ENCODE measurements at places on chromosomes 5 and 9. TPM values are rescaled to one million over a fixed set of nuclear protein-coding genes. Genes with fewer than 3 reads are reported as not detected.
A peak's percentile ranks its signal among the peaks of the same experiment; 100 is the strongest.

Gene TLX3
- not detected for total RNA-seq

Gene DMRT3
- not detected for total RNA-seq

Gene PRDM9
- not detected for total RNA-seq

Gene CDC25C
- 15.9 TPM for total RNA-seq

Gene ACTBL2
- total RNA-seq, result not detected

Gene NUP188
- 124 TPM for total RNA-seq

- no peak overlapping the region for H3K27ac ChIP-seq
- no peak overlapping the region for H3K4me3 ChIP-seq
- H3K4me1 ChIP-seq, result peaks cover 18% of the 10 kb centered on the region
- H3K27me3 ChIP-seq, result no peaks in the 10 kb centered on the region
These were observed 12.2 kb downstream of the MYMK start for GRCh38 chr9:133512253-133513213.

GRCh38 chr5:150113047-150113744, 26.8 kb upstream of the CSF1R start:
- no peaks in the 10 kb centered on the region for H3K4me1 ChIP-seq
- H3K27me3 ChIP-seq, result no peaks in the 10 kb centered on the region
- no peaks in the 10 kb centered on the region for H3K36me3 ChIP-seq
- H3K27ac ChIP-seq, result no peak overlapping the region
- no peak for DNase-seq
- H3K4me3 ChIP-seq, result no peak overlapping the region

DNA sequence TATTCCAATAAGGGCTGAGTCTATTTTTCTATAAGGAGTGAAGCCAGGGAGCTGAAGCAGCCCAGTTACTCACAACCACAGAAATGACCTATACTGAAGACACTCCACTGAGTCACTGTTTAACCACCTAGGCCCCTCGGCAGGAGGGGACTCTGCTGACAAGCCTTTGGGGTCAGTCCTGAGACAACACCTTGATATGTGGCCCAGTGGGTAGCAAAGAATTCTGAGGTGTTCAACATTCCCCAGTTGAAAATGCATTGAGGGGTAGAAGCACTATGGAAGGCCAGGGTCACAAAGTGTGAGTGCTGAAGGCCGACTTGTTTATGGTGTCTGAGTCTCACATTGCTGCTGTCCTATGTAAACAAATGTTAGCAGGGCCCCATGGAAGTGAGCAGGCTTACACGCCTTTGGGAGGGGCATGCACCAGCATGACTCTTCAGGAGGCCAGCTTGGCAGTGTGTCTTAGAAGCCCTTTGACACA, 112.6 kb upstream of the NFIL3 start:
- no peak overlapping the region for H3K27ac ChIP-seq
- H3K36me3 ChIP-seq, result no peaks in the 10 kb centered on the region
- H3K4me1 ChIP-seq, result peaks cover 10% of the 10 kb centered on the region
- peaks cover 10% of the 10 kb centered on the region for H3K27me3 ChIP-seq
- H3K4me3 ChIP-seq, result no peak overlapping the region

DNA sequence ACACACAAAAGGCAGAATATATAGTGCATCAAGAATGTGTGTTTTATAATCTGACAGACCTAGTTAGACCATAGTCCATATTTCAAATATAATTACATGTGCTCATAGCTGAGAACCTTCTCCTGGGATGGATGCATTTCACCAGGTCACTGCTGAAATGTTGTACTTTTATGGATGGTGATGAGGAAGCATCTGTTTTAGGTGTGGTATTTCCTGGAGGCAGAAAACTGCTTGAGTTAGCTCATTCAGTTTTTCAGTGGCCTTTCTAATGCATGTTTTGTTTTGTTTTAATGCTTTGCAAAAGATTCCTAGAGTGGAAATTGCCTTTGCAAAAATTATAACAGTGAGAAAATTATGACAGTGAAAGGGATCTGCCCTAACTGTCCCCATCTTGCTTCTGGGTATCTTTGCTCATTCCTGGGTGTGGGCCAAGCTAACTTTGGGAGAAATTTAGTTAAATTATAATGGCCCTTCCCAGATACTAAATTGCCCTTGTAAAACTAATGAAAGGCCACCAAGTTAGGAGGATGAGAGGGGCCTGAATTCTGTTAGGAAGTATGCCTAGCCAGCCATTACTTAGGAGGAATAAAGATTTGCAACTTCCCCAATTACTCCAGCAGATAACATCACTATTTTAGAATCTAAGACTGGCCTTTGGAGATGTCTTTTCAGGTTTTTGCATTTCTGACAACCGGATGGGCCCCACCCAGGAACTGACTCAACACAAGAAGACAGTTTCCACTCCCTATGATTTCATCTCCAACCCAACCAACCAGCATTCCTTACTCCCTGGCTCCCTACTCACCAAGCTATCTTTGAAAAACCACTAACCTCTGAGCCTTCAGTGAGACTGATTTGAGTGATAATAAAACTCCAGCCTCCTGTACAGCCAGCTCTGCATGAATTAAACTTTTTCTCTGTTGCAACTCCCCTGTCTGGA, 7.0 kb upstream of the IL12B start:
- peak overlapping the region; percentile 22 for H3K27ac ChIP-seq
- no peaks in the 10 kb centered on the region for H3K36me3 ChIP-seq
- no peaks in the 10 kb centered on the region for H3K27me3 ChIP-seq
- no peak overlapping the region for H3K4me3 ChIP-seq
- peak; percentile 57 for DNase-seq
- H3K4me1 ChIP-seq, result peaks cover 48% of the 10 kb centered on the region

GRCh38 chr9:125433461-125434011, 171.9 kb downstream of the GAPVD1 start:
- no peaks in the 10 kb centered on the region for H3K27me3 ChIP-seq
- no peak for DNase-seq
- H3K4me1 ChIP-seq, result no peaks in the 10 kb centered on the region
- no peak overlapping the region for H3K27ac ChIP-seq

Gene LEAP2
- 2.5 TPM for total RNA-seq

Gene CNTFR
- not detected for total RNA-seq

- H3K27ac ChIP-seq, result no peak overlapping the region
- peaks cover 24% of the 10 kb centered on the region for H3K27me3 ChIP-seq
- DNase-seq, result no peak
- no peak overlapping the region for H3K4me3 ChIP-seq
- H3K36me3 ChIP-seq, result no peaks in the 10 kb centered on the region
These were observed 2.5 kb downstream of the ASS1 start for GRCh38 chr9:130447193-130447816.

Gene GRM6
- not detected for total RNA-seq

Gene SPINK6
- not detected for total RNA-seq

DNA sequence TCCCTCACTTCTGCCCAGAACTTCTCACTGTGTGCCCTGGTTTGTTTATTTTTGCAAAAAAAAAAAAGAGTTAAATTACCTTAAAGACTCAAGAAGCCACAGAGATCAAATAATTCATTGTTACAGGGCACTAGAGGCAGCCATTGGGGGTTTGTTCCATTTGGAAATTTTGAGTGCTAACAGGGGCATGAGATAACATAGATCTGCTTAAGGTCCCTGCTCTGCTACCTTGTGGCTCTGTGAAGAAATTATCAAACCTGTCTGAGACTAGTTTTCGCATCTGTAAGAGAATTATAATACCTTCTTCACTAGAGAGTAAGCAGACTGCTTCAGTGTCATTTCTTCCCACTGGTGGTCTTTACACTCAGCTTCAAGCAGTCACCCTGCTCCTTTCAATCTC, 394 bp downstream of the TLR4 start:
- H3K36me3 ChIP-seq, result no peaks in the 10 kb centered on the region
- H3K27ac ChIP-seq, result no peak overlapping the region
- no peak overlapping the region for H3K4me3 ChIP-seq
- H3K4me1 ChIP-seq, result no peaks in the 10 kb centered on the region
- no peak for DNase-seq
- peaks cover 10% of the 10 kb centered on the region for H3K27me3 ChIP-seq

DNA sequence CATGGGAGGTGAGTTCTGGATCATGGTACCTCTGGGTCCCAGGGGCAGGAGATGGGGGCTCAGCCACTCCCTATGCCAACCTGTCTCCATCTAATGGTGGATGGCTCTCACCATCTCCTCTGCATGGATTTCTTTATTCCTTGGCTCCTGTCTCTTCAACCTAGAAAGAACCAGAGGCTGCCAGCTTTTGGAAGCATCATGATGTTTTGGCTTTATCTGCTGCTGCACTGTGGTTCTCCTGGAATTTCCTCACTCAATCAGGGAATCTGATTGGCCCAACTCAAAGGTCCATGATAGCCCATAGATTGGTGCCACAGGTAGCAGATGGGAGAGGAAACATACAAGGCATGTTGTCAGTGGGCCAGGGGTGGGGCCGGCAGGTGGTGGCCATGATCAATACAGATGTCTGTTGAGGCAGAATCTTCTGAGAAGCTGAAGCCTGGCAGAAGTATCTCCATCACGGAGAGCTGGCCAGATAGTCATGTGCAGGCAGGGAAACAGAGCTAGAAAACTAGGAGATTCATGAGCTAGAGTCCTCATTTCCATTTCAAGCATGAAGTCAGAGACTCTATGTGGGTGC, 158.2 kb downstream of the MACROH2A1 start:
- no peaks in the 10 kb centered on the region for H3K27me3 ChIP-seq
- no peaks in the 10 kb centered on the region for H3K4me1 ChIP-seq
- no peak overlapping the region for H3K4me3 ChIP-seq

- DNase-seq, result no peak
- no peaks in the 10 kb centered on the region for H3K4me1 ChIP-seq
- H3K27me3 ChIP-seq, result peaks cover 11% of the 10 kb centered on the region
- H3K36me3 ChIP-seq, result no peaks in the 10 kb centered on the region
- H3K4me3 ChIP-seq, result no peak overlapping the region
These were observed 117.9 kb downstream of the MTX3 start for GRCh38 chr5:79873187-79873586.

Gene PCA3
- not detected for total RNA-seq

DNA sequence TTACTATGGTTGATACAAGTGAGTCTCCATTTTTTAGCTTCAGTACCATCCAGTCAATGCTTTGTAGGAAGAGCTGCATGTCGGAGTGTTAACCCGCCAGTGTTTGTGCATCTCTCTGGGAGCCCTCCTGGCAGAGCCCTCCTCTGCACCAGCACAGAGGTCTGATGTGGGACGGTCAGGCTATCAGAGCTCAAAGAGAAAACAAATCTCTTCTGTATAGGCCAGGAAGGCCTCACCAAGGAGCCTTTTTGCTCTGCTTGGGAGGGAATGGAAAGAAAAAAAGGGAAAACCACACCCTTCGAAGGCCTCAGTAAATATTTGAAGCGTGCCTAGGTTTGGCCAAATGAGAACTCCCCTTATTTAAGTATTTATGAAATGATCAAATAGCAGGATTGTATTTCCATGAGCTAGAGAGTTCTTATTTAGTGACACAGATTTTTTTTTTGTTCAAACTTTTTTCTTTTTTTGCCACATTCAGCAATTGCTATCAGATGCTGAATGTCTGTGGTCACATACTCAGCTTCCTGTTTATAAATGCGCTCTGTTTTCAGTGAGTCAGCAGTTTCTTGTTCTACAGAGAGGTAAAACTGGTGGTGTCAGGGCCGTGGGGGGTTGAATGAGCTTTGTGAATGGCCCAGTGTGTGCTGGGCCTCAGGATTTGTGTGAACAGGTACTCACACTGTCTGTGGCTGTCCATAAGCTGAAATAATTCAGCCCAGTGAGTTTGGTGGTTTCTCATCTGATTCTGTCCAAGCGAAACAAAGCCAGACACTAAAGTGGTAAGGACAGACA, 226.6 kb downstream of the SNX18 start:
- H3K4me1 ChIP-seq, result peaks cover 15% of the 10 kb centered on the region
- peak; percentile 61 for DNase-seq
- H3K4me3 ChIP-seq, result no peak overlapping the region
- no peaks in the 10 kb centered on the region for H3K36me3 ChIP-seq
- H3K27ac ChIP-seq, result peak overlapping the region; percentile 62

Gene OMD
- not detected for total RNA-seq

Gene SPINK7
- total RNA-seq, result not detected

- H3K27me3 ChIP-seq, result no peaks in the 10 kb centered on the region
- no peaks in the 10 kb centered on the region for H3K4me1 ChIP-seq
- H3K4me3 ChIP-seq, result no peak overlapping the region
- no peaks in the 10 kb centered on the region for H3K36me3 ChIP-seq
- H3K27ac ChIP-seq, result no peak overlapping the region
- DNase-seq, result no peak
These were observed 105.2 kb downstream of the DAB2IP start for GRCh38 chr9:121756474-121757280.

- H3K4me3 ChIP-seq, result no peak overlapping the region
- no peaks in the 10 kb centered on the region for H3K4me1 ChIP-seq
- H3K27ac ChIP-seq, result no peak overlapping the region
- H3K36me3 ChIP-seq, result no peaks in the 10 kb centered on the region
- no peak for DNase-seq
These were observed 223.5 kb downstream of the TMEM161B start for GRCh38 chr5:88045165-88045564.

Gene SUSD3
- 51.4 TPM for total RNA-seq

DNA sequence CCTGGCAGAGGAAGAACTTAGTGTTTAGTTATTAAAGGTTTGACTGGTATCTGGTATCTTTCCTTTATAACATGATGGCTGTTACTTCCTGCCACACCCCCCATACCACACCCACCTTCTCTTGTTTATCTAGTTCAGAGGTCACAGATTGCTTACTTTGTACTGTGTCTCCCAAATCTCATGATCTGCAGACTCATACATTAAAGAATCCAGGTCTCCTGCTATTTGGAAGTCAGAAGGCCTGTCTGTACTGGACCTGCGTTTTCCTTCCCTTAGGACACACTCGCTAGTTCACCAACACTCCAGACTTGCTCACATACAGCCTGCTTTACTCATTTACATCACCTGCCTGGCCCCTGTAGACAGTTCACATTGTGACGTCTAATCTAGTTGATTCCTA, 39.3 kb downstream of the NUDT12 start:
- H3K27me3 ChIP-seq, result no peaks in the 10 kb centered on the region
- no peaks in the 10 kb centered on the region for H3K36me3 ChIP-seq
- no peaks in the 10 kb centered on the region for H3K4me1 ChIP-seq
- no peak overlapping the region for H3K27ac ChIP-seq
- no peak overlapping the region for H3K4me3 ChIP-seq

DNA sequence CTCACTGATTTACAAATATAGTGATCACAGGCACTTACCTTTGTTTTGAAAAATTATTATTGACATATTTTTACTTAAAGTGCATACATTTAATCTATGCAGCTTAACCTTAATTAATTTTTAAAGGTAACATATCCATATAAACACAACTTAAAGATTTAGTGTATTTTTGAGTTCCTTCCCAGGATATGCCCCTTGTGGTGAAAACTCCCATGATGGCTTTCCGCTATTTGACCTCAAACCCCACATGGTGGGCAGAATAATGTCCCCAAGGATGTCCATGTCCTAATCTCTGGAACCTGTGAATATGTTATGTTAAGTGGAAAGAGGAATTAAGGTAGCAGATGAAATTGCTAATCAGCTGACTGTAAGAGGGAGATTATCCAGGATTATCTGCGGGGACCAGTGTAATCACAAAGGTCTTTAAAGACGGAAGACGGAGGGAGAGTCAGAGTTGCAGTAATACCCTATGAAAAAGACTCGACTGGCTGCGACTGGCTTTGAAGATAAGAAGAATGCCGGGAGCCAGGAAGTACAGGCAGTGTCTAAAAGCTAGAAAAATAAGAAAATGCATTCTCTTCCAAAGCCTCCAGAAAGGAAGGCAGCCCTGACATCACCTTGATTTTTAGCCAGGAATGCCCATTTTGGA, 193.9 kb downstream of the ICE1 start:
- DNase-seq, result no peak
- no peaks in the 10 kb centered on the region for H3K4me1 ChIP-seq
- no peak overlapping the region for H3K4me3 ChIP-seq
- peaks cover 9% of the 10 kb centered on the region for H3K27me3 ChIP-seq
- no peaks in the 10 kb centered on the region for H3K36me3 ChIP-seq

All from activated CD4-positive, alpha-beta T cell treated with anti-CD3 and anti-CD28 coated beads for 36 hours (primary cell).